LHCN-M2 (cell line): ENCODE measurements at places on chromosomes 11 and 22. TPM values are rescaled to one million over a fixed set of nuclear protein-coding genes. Genes with fewer than 3 reads are reported as not detected.
A peak's percentile ranks its signal among the peaks of the same experiment; 100 is the strongest.

- no peak for DNase-seq
Measured at GRCh38 chr11:75298976-75299260, 52.5 kb downstream of the ARRB1 start.

DNA sequence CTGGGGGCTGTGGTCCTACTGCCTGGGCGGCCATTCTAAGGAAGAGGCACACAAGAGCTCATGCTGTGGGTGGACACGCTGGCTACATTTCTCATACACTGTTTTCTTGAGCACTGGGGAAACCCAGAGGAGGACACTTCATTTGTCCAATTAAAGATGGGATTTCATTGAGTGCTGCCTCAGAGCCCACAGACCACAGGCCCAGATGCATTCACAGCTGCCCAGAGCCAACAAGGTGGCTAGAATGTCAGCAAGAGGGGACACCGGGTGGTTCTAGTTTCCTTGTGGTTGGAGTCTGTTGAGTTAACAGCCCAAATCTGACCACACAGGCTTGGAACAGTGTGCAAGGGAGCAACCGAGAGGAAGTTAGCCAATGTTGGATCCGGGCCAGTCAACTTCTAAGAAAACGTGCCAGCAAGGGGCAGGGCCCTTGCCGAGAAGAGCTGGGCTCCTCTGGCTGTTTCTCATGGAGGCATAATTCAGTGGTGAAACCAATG lies 35.0 kb upstream of the SORL1 start:
- peak; percentile 95 for DNase-seq

GRCh38 chr22:37427135-37427710 lies at the start of gene ELFN2:
TSS of gene ELFN2 (minus strand) at chr22:37427479. CDS start at chr22:37375534, 51,945 bp downstream.
- DNase-seq: no peak

GRCh38 chr22:29313126-29313575 lies 2.3 kb downstream of the RASL10A start:
- DNase-seq: no peak

- DNase-seq: no peak
Measured at GRCh38 chr11:66063900-66064299, 6.2 kb upstream of the PACS1 start.

Gene APOBEC3F
- total RNA-seq: 0.38 and 3.8 TPM in 2 replicates

Gene TEX54
- total RNA-seq: not detected in 2 replicates

GRCh38 chr22:19661156-19661555 lies 53.1 kb upstream of the SEPTIN5 start:
- no peak for DNase-seq

- no peak for DNase-seq
Measured at GRCh38 chr11:2363130-2363529, 14.0 kb upstream of the CD81 start.

Gene FAM83F
- total RNA-seq: not detected in 2 replicates
